Brain (organoid and tissue), 16 donors: ENCODE measurements at places on chromosomes 1 and 21.

DNA sequence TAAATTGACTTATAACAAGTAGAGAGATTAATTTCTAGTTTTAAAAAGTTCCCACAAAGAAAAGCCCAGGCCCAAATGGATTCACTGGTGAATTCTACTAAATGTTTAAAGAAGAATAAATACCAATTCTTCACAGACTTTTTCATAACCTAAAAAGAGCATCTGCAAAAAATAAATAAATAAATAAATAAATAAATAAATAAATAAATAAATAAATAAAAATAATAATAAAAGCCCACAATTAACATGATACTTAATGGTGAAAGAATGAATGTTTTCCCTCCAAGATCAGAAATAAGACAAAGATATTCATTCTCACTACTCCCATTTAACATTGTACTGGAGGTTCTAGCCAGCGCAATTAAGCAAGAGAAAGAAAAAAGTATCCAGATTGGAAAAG lies 97.6 kb upstream of the KAZN start:
- no peak for DNase-seq

- no peak for DNase-seq
Observed at GRCh38 chr1:149965440-149965839, 28.8 kb upstream of the MTMR11 start.

- DNase-seq, result no peak
Observed at GRCh38 chr1:198811449-198811848, 172.6 kb downstream of the PTPRC start.

- DNase-seq, result peak; percentile 44
Observed at GRCh38 chr1:115980998-115981993, 5.0 kb downstream of the SLC22A15 start.
